ENCODE measurements at places on chromosomes 16 and 17.

GRCh38 chr17:45001310-45001709 lies 33.2 kb upstream of the C1QL1 start:
- DNase-seq, result no peak

DNA sequence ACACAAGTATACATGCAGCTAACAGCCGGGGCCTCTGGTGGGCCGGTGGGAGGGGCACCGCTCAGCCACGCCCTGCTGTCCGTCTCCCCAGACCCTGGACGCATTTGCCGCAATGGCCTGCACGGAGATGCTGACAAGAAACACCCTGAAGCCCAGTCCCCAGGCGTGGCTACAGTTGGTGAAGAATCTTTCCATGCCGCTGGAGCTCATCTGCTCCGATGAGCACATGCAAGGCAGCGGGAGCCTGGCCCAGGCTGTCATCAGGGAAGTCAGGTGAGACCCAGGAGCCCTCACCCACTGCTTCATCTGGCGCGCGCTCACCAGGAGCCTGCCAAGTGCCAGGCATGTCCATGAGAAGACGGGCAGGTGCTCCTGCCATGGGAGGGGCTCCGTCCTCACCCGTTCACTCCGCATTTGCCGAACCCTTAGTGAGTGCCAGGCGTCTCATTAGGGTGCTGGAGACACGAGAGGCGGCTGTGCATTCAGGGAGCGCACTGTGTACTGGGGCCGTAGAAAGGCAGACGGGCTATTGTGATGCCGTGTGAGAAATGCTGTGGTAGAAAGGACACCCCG lies 51.4 kb upstream of the ENDOV start:
- DNase-seq, result no peak

DNA sequence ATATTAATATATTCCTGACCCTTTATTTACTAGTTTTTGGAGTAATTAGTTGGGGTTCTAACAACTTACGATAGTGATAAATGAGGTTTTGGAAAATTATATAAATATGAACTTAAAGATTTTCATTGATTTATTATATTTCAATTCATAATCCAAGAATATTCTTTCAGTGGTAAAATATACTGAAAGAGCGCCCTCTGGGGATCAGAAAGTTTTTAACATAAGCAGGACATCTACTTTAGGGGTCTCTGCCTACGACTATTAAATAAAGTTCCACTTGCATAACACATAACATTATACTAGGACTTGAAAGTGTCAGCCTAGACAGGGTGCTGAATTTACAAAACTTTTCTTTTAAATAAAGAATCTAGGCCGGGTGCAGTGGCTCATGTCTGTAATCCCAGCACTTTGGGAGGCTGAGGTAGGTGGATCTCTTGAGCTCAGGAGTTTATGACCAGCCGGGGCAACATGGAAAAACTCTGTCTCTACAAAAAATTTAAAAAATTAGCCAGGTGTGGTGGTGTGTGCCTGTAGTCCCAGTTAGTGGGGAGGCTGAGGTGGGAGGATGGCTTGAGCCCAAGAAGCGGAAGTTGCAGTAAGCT lies 15.6 kb downstream of the RFWD3 start:
- no peak for DNase-seq

- no peak for DNase-seq
Measured at GRCh38 chr16:62751218-62751617, 715.0 kb upstream of the CDH8 start.

GRCh38 chr16:48247311-48247710 lies at the start of gene ABCC11:
TSS of gene ABCC11 (minus strand) at chr16:48247539. CDS start at chr16:48231921, 15,618 bp downstream.
- DNase-seq, result no peak

- DNase-seq, result no peak
Measured at GRCh38 chr17:65261682-65262636, 124.8 kb downstream of the RGS9 start.

- DNase-seq, result no peak
Measured at GRCh38 chr17:59508999-59509625, 56.3 kb upstream of the DHX40 start.

DNA sequence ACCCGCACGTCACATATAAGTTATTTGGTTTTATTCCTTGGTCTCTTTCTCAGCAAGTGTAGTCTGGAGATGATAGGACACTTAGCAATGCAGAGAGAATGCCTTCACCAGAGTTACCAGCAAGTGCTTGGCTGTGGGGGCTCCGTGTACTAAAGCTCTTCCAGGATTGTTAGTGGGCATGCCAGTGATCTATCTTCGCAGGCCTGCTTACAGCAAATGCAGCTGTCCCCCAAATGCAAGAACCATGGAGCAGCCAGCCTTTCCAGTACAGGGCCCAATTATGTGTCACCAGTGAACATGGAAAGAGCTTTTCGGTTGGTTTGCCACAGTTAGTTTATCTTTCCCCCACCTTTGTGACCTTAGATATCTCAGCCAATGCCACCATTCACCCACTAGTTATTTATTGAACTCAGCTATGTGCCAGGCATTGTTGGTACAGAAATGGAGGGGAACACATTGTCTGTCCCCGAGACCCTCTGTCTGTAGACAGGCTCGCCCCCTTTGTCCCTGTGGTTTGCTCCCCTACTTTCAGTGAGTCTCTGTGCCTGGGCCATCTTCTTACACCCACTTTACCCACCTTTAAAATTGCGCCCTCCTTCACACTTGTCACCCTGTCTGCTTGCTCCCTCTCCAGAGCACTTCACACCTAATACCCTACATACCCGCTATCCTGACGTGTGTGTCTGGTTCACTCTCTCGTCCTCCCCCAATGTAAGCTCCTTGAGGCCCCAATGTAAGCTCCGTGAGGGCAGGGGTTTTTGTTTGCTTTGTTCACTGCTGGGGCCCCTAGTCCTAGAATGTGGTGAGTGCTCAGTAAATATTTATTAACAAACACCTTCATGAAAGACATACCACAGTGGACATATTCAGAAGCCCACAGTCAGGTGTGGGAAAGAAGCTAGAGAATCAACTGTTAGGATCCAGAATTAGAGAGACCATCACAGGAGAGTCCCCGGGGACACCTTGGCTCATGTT lies 13.3 kb downstream of the USP10 start:
- DNase-seq, result no peak

DNA sequence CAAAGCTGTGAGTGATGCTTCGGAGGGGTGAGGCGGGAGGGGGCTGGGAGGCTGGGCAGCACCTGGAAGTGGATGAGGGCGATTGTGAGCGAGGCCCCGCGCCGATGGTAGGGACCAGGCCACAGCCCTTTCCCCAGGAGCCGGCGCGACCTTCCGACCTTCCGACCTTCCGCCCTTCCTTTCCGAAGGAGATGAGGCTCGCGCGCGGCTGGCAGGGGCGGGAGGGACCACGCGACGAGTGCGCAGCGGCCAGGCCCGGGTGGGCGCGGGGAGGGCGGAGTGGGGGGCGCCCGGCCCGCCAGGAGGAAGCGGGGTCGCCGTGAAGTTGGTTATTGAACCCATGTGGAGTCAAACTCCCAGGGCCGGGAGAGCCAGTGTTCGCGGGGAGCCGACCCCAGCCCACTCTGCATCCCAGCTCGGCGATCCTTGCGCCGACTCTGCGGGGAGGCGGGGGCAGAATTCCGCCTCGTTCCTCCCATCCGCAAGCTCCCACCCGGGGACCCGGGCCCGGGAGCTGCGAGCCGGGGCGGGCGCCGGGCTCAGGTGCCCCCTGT lies 56.6 kb downstream of the RAP1GAP2 start:
- peak; percentile 39 for DNase-seq

DNA sequence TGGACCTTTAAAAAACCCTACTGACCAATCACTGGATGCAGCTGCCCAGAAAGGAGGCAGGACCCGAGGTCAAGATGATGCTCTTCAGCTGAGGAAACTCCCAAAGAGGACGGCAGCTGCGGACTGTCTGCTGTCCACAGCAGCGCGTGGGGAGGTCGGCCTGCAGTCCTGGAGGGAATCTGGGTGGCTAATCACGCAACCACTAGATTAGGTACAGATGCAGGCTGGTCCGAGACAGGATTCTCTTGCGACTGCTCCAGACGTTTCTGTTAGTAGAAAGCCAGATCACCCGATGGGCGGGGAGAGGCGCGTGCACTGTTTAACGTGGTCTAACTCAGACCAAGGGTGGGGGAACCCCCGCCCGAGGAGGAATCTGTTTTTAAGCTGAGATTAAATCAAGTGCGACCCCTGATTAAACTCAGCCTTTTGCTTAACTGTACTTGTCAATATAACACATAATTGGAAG lies 8.8 kb downstream of the CTRB2 start:
- no peak for DNase-seq

DNA sequence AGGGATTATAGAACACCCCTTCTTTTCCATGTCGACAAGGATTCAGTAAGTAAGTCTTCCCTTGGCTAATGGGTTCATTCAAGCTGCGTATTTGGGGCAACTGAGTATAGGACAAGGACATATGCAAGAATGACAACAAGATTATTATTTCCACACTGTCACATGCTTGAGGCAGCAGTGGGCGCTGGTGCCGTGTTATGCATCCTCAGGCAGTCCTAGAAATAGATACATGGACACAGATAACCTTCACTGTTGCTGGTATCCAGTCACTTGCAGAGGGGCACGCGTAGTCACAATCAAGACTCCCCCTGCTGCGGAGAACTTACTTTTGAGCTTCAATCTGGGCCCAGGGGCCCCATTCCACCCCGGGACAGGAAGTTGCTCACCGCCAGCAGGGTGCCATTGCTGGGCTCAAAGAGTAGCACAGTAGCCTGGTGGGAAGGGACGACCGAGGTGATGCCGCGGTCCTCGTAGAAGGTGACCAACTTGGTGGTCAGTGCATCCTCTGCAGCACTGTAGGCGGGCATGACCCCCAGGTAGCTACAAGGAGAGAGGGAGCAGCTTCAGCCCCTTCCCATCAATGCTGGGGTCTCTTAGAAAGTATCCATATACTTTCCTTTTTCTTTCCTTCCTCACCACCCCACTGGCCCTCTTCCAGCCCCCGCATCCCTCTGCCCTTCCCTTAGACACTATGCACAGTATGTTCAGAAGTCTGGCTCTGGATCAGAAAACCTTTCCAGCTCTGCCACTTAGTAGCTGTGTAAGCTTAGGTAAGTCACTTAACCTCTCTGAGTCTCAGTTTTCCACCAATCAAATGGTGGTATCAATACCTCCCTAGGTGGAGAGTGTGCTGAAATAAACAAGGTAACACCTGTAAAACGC lies 804 bp downstream of the CRYM start:
- DNase-seq, result no peak

DNA sequence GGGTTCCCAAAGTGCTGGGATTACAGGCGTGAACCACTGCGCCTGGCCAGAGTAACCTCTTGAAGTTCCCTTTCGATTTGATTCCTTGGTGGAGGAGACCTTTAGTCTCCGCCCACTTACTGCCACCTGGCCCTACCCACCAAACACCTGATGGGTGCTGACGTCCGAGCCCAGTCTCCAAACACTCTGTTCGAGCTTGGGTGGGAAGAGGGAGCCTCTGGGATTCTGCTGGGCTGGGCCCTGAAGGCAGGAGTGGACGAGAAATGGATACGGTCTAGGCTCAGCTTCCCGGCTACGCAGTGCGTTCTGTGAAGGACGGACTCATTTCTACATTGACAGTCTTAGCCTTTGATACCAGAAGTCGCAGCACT lies 870 bp upstream of the ITGA3 start:
- DNase-seq, result no peak

DNA sequence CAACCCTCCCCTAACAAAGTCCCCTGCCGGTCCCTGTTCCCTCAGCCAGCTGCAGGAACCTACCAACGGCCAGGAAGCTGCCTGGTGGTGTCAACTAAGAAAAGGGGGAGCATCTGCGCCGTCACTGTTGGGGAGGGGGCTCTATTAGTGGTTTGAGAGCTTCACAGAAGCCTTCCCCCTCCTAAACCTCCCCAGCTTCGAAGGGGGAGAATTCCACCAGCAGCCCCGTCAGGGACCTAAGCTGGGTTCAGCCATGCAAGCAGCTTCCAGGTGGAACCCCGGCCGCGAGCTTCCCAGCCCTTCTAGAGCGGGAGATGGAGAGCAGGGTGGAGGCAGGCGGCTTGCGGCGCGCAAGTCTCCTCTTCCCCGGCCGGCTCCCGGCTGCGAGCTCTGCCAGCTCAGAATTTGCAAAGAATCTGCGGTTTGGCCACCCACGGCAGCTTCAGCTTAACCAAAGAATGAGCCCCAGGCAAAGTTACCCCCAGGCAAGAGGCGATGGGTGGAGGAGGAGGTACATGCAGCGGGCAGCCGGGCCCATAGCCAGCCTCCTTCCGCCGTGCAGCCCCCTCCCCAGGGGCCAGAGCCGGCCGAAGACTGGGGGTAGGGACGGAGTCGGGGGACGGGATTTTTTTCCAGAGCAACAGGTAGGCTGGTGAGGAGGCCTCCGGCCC lies 33.7 kb downstream of the DDX19A start:
- DNase-seq, result peak; percentile 34

GRCh38 chr16:14511800-14512135 lies 118.3 kb downstream of the PARN start:
- no peak for DNase-seq

DNA sequence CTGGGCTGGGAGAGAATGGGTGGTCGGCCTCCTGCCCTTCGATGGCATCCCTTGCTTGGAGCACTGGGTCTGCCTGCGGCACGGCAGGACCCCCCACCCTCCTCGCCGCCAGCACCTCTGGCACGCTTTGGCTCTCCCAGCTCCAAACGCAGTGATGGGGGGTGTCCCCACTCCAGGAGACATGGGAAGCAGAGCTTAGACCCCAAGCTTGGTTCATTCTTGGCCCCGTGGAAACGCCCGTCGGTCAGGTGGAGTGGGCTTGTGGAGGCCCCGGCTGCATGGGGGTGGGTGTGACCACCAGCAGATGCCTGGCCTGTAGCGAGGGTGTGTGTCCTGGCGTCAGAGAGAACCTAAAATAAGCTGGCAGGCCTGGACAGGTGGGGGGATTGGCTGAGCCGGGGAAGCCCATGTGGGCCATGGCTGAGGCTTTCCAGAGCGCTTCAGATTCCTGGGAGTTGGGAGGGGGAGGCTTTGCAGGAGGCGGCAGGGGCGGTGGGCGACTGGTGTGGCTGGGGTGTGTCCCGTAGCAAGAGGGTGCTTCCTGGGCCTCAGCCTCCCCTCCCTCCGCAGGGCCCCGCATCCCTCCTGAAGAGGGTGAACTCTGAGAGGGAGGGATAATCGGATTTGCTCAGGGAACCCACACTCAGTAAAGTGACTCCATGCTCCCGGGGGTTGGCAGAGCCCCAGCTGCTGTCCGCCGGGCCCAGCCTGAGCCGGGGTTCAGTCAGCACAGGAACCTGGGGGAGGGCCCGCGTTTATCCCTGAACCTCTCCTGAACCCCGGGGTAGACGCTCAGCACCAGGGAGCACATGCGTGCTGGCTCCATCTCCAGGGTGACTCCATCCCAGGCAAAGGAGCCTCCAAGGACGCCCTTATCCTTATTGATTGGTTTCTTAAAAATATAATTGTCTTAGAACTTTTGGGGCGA lies 3.4 kb downstream of the CACNA1H start:
- DNase-seq, result no peak

- peak; percentile 78 for DNase-seq
Measured at GRCh38 chr16:85935974-85936760, 37.2 kb downstream of the IRF8 start.

- peak; percentile 87 for DNase-seq
Measured at GRCh38 chr16:3690470-3690928, 26.8 kb downstream of the TRAP1 start.

- DNase-seq, result no peak
Measured at GRCh38 chr16:69260019-69260418, 51.1 kb upstream of the VPS4A start.
